CD4-positive, alpha-beta memory T cell (primary cell): ENCODE measurements at places on chromosomes 3 and 15.

GRCh38 chr15:64187396-64188191, 24.8 kb upstream of the PPIB start:
- no peak for DNase-seq

DNA sequence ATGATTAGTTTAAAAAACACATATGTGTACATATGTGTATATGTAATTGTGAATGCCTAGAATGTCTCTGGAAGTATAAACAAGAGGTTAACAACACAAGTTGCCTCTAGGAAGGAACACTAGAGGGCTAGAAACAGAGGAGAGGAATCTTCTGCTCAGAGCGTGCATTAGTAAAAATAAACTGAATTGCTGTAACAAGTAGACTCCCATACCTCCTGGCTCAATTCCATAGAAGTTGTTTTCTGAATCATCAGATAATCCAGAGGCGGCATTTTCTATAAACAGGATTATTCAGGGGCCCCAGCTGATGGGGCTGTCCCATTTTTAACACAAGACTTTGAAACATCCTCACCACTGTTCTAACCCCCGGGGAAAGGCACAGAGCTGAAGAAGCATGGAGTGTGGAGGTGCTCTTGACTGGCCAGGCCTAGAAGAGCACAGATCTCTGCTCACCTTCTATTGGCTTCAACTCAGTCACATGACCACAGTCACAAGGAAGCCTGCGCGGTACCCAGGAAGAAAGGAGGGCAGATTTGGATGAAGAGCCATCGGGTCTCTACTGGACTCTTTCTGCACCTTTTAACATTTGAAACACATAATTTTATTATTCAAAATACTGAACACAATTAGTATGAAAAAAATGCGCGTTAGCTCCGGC, 145.7 kb downstream of the TLE3 start:
- no peak for DNase-seq

DNA sequence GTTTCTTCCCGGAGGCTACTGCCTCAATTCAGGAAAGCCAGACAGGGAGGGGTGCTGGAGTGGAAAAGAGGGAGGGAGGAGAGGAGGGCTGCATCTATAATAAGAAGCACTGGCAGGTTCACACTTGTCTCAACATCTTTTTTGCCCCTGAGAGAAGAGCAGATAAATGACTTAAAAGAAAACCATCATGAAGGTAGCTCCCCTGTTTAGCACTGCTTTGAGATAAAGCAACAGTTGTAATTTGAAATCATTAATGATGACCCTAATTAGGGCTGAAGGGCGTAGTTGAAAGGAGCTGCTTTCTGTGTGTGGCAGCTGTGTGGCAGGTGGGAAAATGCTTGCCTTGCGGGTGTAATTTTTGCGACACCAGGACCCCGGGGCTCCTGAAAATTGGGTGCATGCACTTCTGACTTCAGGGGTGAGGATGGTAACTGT, 222.8 kb upstream of the IL12A start:
- DNase-seq: no peak

DNA sequence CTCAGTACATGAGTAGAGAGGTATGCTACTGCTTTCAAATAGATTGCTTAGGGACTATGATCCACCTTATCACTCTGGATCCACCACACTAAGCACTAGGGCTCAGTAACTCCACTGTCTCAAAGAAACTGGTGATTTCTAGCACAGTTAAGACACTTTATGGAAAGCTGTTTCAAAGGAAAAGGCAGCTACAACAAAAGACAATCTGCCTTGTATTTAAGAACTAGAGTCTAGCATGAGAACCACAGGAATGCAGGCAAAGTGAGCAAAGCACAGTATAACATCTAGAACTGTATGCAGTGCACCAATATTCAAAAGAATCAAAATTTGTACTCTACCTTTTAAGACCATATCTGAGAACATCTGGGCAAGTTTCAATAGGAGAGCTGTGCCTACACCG, 17.9 kb downstream of the TFRC start:
- no peak for DNase-seq

GRCh38 chr15:48408327-48408726, 77.1 kb downstream of the DUT start:
- no peak for DNase-seq
